ENCODE measurements at places on chromosomes 11 and 22.

- no peak for DNase-seq
These were observed 4.0 kb upstream of the SCN4B start for GRCh38 chr11:118156531-118157185.

DNA sequence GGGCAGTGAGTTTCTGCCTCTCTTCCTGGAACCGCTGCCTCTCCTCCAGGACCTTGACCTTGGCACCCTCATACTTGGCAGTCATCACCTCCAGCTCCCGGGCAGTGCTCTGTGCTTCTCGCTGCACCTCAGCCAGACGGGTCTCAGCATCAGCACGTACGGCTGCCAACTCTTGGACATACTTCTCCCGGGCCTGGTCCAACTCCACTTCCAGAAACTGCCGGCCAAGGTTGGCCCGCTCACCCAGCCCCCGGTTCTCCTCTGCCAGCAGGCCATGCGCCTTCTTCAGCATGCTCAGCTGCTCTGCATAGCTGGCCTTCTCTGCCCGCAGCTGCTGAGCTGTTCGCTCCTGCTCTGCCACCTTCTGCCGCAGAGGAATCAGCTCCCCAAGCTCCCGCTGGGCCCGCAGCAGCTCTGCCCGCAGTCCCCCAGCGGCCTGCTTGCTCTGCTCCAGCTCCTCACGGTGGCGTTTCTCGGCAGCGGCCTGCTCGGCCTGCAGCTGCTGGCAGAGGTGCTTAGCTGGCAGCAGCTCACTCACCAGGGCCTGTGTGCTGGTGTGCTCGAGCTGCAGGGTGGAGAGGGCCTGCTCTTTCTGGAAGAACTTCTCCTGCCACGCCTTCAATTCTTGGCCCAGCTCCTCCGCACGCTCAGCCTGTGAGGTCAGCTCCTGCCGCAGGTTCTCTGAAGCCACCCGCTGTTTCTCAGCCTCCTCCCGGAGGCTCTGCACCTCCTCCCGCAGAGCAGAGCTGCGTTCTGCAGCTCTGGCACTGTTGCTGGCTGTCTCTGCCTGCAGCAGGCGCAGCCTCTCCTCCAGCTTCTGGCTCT, 14.4 kb downstream of the IL18BP start:
- no peak for DNase-seq

- DNase-seq = no peak
These were observed 749.2 kb downstream of the NTM start for GRCh38 chr11:132119573-132119972.

GRCh38 chr22:36341640-36342041, 46.1 kb downstream of the MYH9 start:
- DNase-seq = no peak

DNA sequence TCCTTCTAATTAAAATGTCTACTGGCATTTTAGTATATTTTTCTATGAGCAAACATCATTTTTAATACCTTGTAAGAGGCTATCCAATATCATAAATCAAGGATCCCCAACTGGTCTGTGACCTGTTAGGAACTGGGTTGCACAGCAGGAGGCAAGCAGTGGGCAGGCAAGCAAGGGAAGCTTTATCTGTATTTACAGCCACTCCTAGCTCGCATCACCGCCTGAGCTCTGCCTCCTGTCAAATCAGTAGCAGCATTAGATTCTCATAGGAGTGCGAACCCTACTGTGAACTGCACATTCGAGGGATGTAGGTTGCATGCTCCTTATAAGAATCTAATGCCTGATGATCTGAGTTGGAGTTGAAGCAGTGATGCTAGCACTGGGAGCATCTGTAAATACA, 70.2 kb upstream of the CREB3L1 start:
- DNase-seq = no peak

- no peak for DNase-seq
These were observed 290.0 kb downstream of the TBC1D22A start for GRCh38 chr22:47052236-47053012.

GRCh38 chr11:69703768-69704507, at the start of gene FGF19:
Gene FGF19 (minus strand): TSS chr11:69704022. CDS start chr11:69703876, 146 bp downstream.
- DNase-seq = no peak

- no peak for DNase-seq
These were observed 46.8 kb downstream of the CEP164 start for GRCh38 chr11:117374316-117375055.

DNA sequence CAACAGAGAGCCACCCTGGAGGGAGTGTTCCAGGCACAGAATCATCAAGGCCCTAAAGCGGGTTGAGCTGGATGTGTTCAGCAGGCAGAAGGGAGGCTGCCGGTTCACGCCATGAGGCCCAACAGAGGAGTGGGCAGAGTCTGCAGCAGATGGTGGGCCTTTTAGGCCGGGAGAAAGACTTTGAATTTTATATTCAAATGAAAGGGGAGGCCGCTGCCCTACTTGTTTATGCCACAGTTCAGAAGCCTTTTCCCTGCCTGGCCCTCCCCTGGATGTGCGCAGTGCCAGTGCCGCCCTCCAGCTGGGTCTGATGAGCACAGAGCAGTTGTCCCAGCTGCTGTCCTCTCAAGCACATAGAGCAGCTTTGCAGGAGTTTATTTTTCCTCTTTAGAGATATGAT, 46.9 kb upstream of the TTC12 start:
- DNase-seq = no peak

GRCh38 chr11:16669799-16670415, 68.5 kb upstream of the C11orf58 start:
- no peak for DNase-seq

GRCh38 chr11:99693941-99694492, 673.3 kb downstream of the CNTN5 start:
- DNase-seq = no peak

- no peak for DNase-seq
These were observed 32.0 kb downstream of the TMEM184B start for GRCh38 chr22:38240734-38241252.
